ENCODE measurements at places on chromosomes 4 and X.

DNA sequence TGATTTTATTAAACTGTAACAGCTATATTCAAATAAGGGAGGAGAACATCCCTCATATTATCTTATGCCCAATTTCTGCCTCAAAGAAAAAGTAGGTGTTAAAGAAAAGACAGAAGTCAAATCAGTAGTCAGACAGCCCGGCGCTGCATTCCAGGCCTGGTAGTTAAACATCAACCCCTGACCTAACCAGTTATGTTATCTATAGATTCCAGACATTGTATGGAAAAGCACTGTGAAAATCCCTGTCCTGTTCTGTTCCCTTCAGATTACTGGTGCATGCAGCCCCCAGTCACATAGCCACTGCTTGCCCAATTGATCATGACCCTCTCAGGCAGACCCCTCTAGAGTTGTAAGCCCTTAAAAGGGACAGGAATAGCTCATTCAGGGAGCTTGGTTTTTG lies 269.9 kb upstream of the GALNT7 start:
- ATAC-seq: no peak

DNA sequence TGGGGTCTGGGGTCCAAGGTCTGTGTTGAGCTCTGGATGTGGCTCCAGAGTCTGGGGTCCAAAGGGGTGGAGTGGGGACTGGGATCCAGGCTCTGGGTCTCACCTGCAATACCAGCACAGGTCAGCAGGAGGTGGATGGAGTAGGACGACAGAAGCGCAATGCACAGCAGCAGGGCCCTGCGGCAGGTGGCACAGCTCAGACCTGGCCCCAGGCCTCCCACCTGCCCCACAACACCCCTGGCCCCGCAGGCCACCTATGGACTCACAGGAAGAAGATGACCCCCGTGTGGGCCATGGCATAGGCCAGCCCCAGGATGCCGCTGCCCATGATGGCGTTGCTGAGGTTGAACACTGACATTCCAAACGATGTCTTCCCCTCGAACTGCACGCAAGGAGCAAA lies 3.4 kb downstream of the SLC38A5 start:
- peak; percentile 25 for ATAC-seq

DNA sequence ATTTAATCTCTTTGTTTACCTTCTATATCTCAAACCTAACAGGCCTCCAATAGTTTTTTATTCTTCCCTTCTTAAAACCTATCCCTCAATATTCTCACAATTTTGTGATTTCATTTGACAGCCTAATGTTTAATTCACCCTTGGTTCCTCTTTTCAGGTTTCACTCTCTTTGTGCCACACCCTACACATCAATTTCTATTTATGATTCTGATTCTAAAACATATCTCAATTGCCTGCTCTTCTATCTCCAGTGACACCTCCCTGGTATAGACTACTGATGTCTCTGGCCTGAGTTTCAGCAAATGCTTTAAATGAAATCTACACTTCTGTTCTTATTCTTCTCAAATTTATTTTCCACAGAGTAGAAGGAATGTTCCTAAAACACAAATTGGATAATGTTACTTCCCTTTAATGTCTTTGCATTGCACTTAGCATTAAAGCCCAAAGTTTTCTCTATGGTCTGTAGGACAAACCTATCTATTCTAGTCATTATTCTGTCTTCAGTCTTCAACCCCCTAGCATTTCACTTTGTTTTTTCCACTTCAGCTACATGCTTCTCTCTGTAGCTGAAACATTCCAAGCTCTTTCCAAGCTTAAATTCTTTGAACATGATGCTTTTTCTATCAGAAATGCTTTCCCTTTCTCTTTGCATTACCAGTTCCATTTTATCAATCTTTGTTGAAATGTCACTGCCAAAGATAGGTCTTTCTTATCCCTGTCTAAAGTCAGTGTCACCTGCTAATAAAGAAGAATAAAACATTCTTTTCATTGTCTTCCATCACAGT lies 622.0 kb downstream of the CENPC start:
- no peak for ATAC-seq

DNA sequence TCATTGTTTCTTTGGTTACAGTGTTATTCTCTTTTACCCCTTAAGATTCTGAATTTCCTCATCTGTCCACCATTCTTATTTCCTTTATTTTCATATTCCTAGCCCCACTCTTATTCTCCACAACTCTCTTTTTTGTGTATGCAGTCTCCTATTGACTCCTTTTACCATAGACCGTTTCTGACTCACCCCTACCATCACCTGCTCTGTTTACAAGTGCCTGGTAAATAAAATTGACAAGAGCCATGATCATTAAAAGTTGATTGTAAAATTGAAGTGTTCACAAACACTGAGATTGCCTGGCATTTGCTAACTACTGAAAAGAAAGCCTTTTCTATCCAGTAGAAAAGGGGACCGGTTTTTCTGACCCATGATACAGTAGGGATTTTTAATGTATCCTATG lies 54.4 kb downstream of the MRPL1 start:
- ATAC-seq: no peak

- ATAC-seq: peak; percentile 20
These were observed 15.3 kb downstream of the USP46 start for GRCh38 chr4:52643785-52644244.

DNA sequence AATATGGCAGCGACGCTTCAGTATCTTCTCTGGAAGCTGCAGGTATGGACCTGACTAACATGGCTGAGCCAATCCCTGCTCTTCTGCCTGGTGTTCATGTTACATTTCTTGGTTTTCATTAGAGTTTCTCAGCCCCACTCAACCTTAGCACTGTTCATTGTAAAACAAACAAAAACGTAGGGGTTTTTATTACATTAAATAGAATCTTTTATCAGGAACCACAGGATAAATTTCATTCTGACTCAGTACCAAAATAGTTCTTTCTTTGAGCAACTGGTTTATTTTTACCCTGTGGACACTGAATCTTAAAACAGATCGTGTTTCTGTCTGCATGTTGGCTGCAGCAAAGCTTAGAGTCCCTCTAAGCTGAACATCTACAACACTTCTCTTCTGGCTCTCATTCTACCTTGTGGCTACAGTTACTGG lies 27.1 kb downstream of the FHIP1A start:
- no peak for ATAC-seq

DNA sequence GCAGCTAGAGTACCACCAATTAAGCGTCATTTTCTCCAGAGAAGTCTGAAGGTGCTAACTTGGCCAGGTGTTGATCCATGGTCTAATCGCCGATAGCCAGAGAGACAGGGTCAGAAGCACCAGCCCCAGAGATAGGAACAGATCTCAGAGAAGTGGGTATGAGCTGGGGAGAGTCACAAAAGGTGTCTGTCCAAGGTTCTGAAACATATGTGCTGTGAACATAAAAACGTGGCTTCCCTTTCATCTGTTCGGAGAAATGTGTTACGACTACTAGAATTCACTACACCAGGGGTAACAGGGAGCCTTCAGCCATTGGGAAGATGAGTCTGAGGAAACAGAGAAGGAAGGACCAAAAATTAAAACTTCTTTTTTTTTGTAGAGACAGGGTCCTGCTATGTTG lies 91.3 kb downstream of the FBXL5 start:
- ATAC-seq: no peak

- no peak for ATAC-seq
These were observed 38.1 kb upstream of the NYX start for GRCh38 chrX:41409006-41409405.

DNA sequence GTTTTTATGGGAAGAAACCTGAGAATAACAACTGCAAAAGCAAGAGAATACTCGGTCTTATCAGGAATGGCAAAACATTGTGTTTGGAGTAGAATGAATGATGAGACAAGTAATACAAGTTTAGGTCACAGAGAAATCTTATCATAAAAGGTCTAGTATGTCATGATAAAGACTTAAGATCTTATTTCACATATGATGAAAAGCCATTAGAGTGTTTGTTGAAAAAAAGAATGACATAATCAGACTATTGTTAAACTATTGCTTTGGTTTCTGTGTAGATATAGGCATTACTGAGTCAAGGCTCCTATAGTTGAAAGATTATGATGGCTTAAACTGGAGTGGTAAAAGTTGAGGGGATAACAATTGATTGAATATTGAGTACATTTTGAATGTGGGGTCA lies 603.6 kb downstream of the CCSER1 start:
- no peak for ATAC-seq

GRCh38 chr4:20901851-20902250 lies 201.6 kb downstream of the PACRGL start:
- ATAC-seq: no peak

DNA sequence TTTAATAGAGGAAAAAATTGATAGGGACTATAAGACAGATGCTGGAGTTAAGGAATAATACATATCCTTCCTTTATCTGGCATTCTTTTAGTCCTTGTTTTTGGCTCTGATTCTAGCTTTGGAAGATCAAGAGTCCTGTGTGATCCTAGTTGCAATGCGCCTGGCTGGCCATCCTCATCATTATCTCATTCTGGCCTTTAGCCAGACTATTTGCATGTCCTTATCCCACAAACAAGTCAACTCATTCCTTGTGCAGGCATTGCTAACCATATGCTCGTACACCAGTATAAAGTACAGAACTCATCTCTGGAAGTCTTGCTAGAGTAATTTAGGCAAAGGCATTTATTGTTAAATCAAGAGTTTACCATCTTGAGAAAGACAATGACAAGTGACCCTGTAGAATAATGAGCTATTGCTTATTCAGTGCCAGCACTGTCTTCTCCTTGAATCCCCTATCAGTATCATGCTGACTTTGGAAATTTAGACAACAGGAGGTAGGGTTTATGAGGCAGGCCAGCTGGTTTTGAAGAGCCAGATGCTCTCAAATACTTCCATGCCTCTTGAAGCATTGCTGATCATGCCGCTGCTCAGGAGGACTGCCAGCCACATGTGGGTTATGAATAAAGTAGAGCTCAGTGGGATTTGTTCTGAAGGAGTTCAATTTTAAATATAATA lies 1730.3 kb upstream of the TENM3 start:
- no peak for ATAC-seq

- no peak for ATAC-seq
These were observed 175.4 kb downstream of the SH3BGRL start for GRCh38 chrX:81377329-81377728.

DNA sequence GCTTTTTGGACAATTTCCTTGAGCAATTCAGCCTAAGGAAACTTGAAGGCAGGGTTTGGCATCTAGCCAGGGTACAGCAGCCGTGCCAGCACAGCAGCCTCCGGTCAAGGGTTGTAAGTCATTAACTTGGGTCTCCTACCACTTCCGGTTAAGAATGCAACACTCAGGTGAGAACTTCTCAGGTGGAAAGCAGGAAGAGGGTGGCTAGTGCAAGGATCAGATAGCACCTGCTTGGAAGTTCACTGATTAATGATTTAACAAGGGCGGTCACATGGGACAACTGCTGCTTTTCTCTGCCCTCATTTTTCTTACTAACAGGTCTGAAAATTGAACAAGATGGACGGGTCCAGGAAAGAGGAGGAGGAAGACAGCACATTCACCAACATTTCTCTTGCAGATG lies 30.1 kb upstream of the SCOC start:
- ATAC-seq: no peak

GRCh38 chr4:16125571-16126445 lies 42.0 kb upstream of the PROM1 start:
- no peak for ATAC-seq

GRCh38 chrX:45868425-45868824 lies 667.7 kb upstream of the DIPK2B start:
- ATAC-seq: peak; percentile 56

DNA sequence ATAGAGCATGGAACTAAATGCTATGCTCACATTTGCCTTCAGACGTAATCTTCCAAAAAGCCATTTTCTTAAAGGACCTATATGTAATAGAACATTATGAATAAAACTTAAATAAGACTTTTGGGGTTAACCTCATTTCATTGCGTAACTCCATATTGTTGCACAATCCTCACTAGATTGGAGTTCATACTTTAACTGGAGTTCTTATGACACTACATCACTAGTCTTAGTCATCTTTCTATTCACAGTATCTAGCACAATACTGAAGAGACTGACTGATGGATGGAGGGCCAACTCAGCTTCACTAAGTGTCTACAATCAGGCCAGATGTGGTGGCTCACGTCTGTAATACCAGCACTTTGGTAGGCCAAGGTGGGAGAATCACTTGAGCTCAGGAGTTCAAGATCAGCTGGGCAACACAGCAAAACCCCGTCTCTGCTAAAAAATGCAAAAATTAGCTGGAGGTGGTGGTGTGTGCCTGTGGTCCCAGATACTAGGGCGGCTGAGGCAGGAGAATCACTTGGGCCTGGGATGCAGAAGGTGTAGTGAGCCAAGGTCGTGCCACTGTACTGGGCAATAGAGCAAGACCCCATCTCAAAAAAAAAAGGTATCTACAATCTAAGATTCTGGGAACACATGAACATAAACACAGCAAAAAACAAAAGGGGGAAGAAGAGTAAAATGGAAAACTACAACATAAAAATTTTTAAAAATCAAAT lies 80.8 kb upstream of the MAB21L2 start:
- no peak for ATAC-seq

DNA sequence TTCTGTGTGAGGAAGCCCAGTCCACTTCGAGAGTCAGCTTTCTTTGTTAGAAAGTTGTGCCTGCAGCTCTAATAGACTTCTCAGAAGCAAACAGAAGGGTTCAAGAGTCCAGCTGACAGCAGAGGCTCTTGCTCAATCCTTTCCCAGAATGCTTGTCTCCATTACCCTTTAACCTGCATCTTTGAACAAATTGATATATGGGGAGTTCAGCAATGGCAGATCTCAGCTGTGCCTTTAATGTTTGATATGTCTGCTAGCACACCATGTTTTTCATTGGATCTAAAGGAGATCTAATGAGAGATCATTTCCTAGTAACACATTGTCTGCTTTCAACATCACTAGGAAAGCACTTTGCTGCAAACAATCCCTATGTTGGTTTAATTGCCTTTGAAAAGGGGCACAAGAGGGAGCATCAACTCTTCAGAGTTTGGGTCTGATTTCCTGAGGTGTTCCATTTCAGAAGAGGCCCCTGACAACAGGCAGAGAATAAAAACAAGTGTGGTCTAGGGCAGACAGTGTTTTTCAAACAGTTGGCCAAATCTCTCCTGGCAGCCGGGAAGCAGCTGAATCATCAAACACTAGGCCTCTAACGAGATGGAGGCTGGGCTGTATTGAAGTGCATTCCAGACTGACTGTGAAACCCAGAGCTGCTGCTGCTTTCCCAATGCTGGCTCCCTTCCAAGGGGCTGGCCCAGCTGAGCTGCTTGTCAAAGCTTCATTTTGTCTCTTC lies 55.5 kb downstream of the LUZP4 start:
- no peak for ATAC-seq

- ATAC-seq: no peak
These were observed 83.7 kb downstream of the PPP2R2C start for GRCh38 chr4:6388713-6389112.
